Thoracic aorta (tissue), 2 donors: ENCODE measurements at places on chromosomes 16 and 17.

- H3K27me3 ChIP-seq: no peaks in the 10 kb centered on the region
- no peak for DNase-seq
- H3K4me1 ChIP-seq: no peaks in the 10 kb centered on the region
- no peak overlapping the region for H3K27ac ChIP-seq
- H3K36me3 ChIP-seq: no peaks in the 10 kb centered on the region
Measured at GRCh38 chr17:48510761-48511604, 19.8 kb downstream of the HOXB1 start.

GRCh38 chr17:37512442-37513068 is 22.9 kb downstream of the DUSP14 start:
- H3K27me3 ChIP-seq: no peaks in the 10 kb centered on the region
- H3K27ac ChIP-seq: no peak overlapping the region
- H3K36me3 ChIP-seq: peaks cover 30% of the 10 kb centered on the region
- no peaks in the 10 kb centered on the region for H3K4me1 ChIP-seq
- DNase-seq: no peak

- no peak overlapping the region for H3K4me3 ChIP-seq
- peaks cover 55% of the 10 kb centered on the region for H3K36me3 ChIP-seq
- H3K27me3 ChIP-seq: no peaks in the 10 kb centered on the region
- H3K4me1 ChIP-seq: peaks cover 33% of the 10 kb centered on the region
Measured at GRCh38 chr17:7575481-7575883, 4.0 kb upstream of the CD68 start.

DNA sequence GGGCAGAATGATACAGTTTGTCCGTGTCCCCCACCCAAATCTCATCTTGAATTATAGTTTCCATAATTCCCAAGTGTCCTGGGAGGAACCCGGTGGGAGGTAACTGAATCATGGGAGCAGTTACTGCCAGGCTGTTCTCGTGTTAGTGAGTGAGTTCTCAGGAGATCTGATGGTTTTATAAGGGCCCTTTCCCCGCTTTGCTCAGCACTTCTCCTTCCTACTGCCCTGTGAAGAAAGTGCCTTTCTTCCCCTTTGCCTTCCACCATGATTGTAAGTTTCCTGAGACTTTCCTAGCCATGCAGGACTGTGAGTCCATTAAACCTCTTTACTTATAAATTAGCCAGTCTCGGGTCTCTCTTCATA is 28.9 kb upstream of the SEC14L1 start:
- no peaks in the 10 kb centered on the region for H3K27me3 ChIP-seq
- H3K4me3 ChIP-seq: no peak overlapping the region
- H3K4me1 ChIP-seq: peaks cover 43% of the 10 kb centered on the region
- no peaks in the 10 kb centered on the region for H3K36me3 ChIP-seq
- H3K27ac ChIP-seq: no peak overlapping the region

DNA sequence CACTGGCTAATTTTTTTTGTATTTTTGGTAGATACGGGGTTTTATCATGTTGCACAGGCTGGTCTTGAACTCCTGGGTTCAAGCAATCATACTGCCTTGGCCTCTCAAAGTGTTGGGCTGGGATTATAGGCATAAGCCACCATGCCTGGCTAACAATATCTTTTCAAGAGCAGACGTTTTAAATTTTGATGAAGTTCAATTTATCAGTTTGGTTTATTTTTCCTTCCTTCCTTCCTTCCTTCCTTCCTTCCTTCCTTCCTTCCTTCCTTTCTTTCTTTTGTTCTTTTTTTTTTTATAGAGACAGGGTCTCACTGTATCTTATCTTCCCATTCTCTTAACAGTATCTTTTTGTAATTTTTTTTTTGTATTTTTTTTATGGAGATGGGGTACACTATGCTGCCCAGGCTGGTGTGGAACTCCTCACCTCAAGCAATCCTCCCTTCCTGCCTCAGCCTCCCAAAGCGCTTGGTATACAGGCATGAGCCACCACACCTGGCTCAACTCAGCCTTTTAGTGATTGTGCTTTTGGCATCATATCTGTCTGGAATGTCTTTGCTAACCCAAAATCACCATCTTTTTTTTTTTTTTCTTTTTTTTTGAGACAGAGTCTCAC is 13.6 kb upstream of the GIP start:
- no peaks in the 10 kb centered on the region for H3K36me3 ChIP-seq
- H3K27me3 ChIP-seq: no peaks in the 10 kb centered on the region
- no peak overlapping the region for H3K4me3 ChIP-seq
- H3K27ac ChIP-seq: no peak overlapping the region
- DNase-seq: no peak

GRCh38 chr17:17401271-17401781 is 75.5 kb upstream of the MED9 start:
- DNase-seq: no peak
- H3K27me3 ChIP-seq: no peaks in the 10 kb centered on the region
- H3K27ac ChIP-seq: no peak overlapping the region
- no peak overlapping the region for H3K4me3 ChIP-seq
- no peaks in the 10 kb centered on the region for H3K4me1 ChIP-seq

GRCh38 chr16:75086281-75086680 is 30.3 kb downstream of the LDHD start:
- no peaks in the 10 kb centered on the region for H3K36me3 ChIP-seq
- H3K4me1 ChIP-seq: peaks cover 20% of the 10 kb centered on the region
- H3K27me3 ChIP-seq: no peaks in the 10 kb centered on the region
- DNase-seq: no peak

- H3K36me3 ChIP-seq: no peaks in the 10 kb centered on the region
- H3K4me1 ChIP-seq: peaks cover 27% of the 10 kb centered on the region
Measured at GRCh38 chr16:27980919-27981700, 82.4 kb downstream of the GSG1L start.
